A673 (cell line): ENCODE measurements at places on chromosomes 2 and 18. TPM values are rescaled to one million over a fixed set of nuclear protein-coding genes. Genes with fewer than 3 reads are reported as not detected.
A peak's percentile ranks its signal among the peaks of the same experiment; 100 is the strongest.

GRCh38 chr2:44713170-44713569, 228.3 kb upstream of the SIX3 start:
- no peak overlapping the region for H3K4me3 ChIP-seq
- H3K27me3 ChIP-seq: no peaks in the 10 kb centered on the region
- DNase-seq: no peak

- peaks cover 78% of the 10 kb centered on the region for H3K36me3 ChIP-seq
- no peak overlapping the region for H3K4me3 ChIP-seq
- H3K4me1 ChIP-seq: peaks cover 15% of the 10 kb centered on the region
- no peak overlapping the region for H3K27ac ChIP-seq
- DNase-seq: no peak
- H3K27me3 ChIP-seq: no peaks in the 10 kb centered on the region
Observed at GRCh38 chr2:54655046-54655809, 68.2 kb upstream of the EML6 start.

DNA sequence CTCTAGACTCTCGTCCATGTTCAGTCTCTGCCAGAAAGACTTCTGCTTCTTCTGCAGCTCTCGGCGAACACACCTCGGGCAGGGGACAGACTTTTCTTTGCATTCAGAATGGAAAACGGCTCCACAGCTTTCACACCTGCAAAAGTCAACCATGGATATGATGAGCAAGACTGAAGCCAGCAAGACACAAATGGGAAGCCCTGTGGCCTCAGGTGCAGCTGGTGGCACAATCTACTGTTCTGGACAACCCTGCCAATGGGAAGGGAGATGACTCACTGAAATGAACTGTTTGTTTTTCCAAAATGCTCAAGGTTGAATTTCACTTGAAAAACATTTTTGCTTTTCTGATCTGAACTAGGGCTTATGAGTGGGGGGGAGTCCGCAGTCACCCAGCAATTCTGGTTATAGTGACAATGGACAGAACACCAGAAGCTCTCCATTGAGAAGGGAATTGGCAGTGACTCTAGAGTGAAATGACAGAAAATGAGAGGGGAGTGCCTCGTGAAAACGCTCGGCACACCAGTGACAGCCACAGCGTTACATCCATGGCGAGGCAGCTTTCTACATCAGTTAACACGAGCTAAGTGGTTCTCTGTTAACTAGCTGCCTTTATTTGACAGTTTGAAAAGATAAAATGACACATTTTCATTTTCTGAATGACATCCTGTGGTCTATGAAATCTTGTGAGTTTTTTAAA, 58.8 kb upstream of the FZD5 start:
- no peaks in the 10 kb centered on the region for H3K4me1 ChIP-seq
- H3K27ac ChIP-seq: no peak overlapping the region
- H3K27me3 ChIP-seq: no peaks in the 10 kb centered on the region
- H3K36me3 ChIP-seq: no peaks in the 10 kb centered on the region
- DNase-seq: no peak

- no peaks in the 10 kb centered on the region for H3K36me3 ChIP-seq
- no peak for DNase-seq
- H3K4me1 ChIP-seq: no peaks in the 10 kb centered on the region
Observed at GRCh38 chr2:233105156-233105895, 45.2 kb downstream of the INPP5D start.

DNA sequence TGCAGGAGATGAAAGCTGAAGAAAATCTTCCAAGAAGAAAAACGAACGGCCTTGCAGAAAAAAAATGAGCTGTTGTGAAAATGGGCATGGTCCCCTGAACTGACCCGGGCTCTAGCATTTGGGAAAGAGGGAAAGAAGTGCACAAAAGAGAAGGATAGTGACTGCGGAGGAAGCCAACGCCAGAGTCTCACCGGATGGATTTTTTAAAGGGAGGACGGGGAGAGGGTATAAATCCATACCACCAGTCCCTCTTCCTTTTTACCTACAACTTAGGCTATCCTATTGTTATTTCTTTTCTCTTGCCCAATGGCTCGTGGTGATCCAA, 601 bp downstream of the WDR35 start:
- H3K4me3 ChIP-seq: peak overlapping the region; percentile 69
- H3K36me3 ChIP-seq: no peaks in the 10 kb centered on the region
- no peaks in the 10 kb centered on the region for H3K27me3 ChIP-seq
- peaks cover 8% of the 10 kb centered on the region for H3K4me1 ChIP-seq
- H3K27ac ChIP-seq: peak overlapping the region; percentile 60

- H3K4me1 ChIP-seq: no peaks in the 10 kb centered on the region
- no peaks in the 10 kb centered on the region for H3K27me3 ChIP-seq
- no peak overlapping the region for H3K27ac ChIP-seq
- DNase-seq: peak; percentile 80
- no peak overlapping the region for H3K4me3 ChIP-seq
Observed at GRCh38 chr18:65439188-65439587, 311.6 kb upstream of the CDH7 start.

DNA sequence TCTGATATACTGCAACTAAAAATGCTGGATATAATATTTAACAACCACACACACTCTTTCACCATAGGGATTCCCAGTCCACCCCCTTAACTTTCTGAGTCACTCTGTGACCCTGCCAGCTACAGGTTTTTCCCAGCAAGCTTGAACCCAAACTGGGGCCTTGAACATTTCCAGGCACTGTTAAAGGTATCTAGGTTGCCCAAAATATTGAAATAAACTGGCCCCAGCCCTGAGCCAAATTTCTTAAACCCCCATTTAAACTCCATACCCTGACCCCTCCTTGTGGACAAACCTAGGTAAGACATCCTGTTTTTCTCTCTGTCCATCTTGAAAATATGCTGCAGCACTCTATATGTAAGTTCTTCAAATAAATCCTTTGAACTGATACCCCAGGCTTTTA, 19.7 kb upstream of the DCTN1 start:
- H3K36me3 ChIP-seq: no peaks in the 10 kb centered on the region
- DNase-seq: peak; percentile 44
- no peak overlapping the region for H3K27ac ChIP-seq
- no peaks in the 10 kb centered on the region for H3K4me1 ChIP-seq
- no peaks in the 10 kb centered on the region for H3K27me3 ChIP-seq

DNA sequence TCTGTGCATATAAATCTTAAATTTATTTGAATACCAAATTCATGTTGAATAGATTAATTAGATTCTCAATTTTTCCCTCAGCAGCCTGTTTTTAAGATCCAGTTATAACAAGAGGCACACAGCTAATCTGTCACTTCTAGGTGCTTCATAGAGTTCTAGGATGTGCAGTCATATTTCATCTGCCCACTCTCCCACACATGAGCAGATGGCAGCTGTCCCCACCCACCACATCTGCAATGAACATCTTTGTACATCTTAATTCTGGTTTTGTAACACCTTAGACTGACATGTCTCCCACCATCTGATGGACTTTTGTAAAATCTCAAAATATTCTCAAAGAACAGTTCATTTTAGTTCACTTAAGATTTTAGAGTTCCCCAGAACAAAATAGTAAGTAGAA, 250.8 kb upstream of the ST6GAL2 start:
- no peaks in the 10 kb centered on the region for H3K4me1 ChIP-seq
- DNase-seq: no peak
- no peak overlapping the region for H3K4me3 ChIP-seq
- H3K27ac ChIP-seq: no peak overlapping the region

GRCh38 chr18:10265560-10266333, 188.7 kb upstream of the APCDD1 start:
- H3K27me3 ChIP-seq: no peaks in the 10 kb centered on the region
- no peak for DNase-seq
- no peaks in the 10 kb centered on the region for H3K4me1 ChIP-seq
- H3K27ac ChIP-seq: no peak overlapping the region
- H3K4me3 ChIP-seq: no peak overlapping the region

GRCh38 chr18:50143886-50144285, 51.1 kb downstream of the MYO5B start:
- no peak overlapping the region for H3K27ac ChIP-seq
- H3K36me3 ChIP-seq: no peaks in the 10 kb centered on the region
- no peak overlapping the region for H3K4me3 ChIP-seq
- H3K4me1 ChIP-seq: no peaks in the 10 kb centered on the region
- H3K27me3 ChIP-seq: peaks cover 59% of the 10 kb centered on the region

- peaks cover 7% of the 10 kb centered on the region for H3K36me3 ChIP-seq
- no peak overlapping the region for H3K27ac ChIP-seq
- no peaks in the 10 kb centered on the region for H3K27me3 ChIP-seq
- H3K4me3 ChIP-seq: no peak overlapping the region
Observed at GRCh38 chr2:24945907-24946306, 25.8 kb downstream of the DNAJC27 start.

- H3K36me3 ChIP-seq: no peaks in the 10 kb centered on the region
- H3K4me1 ChIP-seq: no peaks in the 10 kb centered on the region
- H3K27me3 ChIP-seq: no peaks in the 10 kb centered on the region
- no peak overlapping the region for H3K4me3 ChIP-seq
- DNase-seq: no peak
Observed at GRCh38 chr2:209821806-209822205, 50.2 kb downstream of the UNC80 start.

DNA sequence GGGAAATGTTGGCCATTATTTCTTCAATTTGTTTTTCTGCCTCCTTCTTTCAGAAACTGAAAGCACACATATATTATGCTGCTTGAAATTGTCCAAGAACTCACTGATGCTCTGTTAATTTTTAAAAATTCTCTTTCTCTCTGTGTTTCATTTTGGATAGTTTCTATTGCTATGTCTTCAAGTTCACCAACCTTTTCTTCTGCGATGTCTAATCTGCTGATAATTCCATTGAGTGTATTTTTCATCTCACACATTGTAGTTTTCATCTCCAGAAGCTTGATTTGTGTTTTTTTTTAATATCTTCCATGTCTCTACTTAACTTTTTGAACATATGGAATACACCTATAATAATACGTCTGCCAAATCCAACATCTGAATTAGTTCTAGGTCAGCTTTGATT, 98.1 kb upstream of the TGFA start:
- no peaks in the 10 kb centered on the region for H3K4me1 ChIP-seq
- no peak overlapping the region for H3K4me3 ChIP-seq
- no peak for DNase-seq
- no peak overlapping the region for H3K27ac ChIP-seq

GRCh38 chr2:66565291-66565690, 130.4 kb downstream of the MEIS1 start:
- peaks cover 82% of the 10 kb centered on the region for H3K4me1 ChIP-seq
- DNase-seq: peak; percentile 45
- H3K4me3 ChIP-seq: no peak overlapping the region
- H3K36me3 ChIP-seq: peaks cover 25% of the 10 kb centered on the region
- no peak overlapping the region for H3K27ac ChIP-seq

- H3K36me3 ChIP-seq: no peaks in the 10 kb centered on the region
- H3K4me1 ChIP-seq: peaks cover 26% of the 10 kb centered on the region
- no peaks in the 10 kb centered on the region for H3K27me3 ChIP-seq
- no peak overlapping the region for H3K27ac ChIP-seq
- H3K4me3 ChIP-seq: no peak overlapping the region
Observed at GRCh38 chr2:98484652-98485452, 40.2 kb downstream of the INPP4A start.

DNA sequence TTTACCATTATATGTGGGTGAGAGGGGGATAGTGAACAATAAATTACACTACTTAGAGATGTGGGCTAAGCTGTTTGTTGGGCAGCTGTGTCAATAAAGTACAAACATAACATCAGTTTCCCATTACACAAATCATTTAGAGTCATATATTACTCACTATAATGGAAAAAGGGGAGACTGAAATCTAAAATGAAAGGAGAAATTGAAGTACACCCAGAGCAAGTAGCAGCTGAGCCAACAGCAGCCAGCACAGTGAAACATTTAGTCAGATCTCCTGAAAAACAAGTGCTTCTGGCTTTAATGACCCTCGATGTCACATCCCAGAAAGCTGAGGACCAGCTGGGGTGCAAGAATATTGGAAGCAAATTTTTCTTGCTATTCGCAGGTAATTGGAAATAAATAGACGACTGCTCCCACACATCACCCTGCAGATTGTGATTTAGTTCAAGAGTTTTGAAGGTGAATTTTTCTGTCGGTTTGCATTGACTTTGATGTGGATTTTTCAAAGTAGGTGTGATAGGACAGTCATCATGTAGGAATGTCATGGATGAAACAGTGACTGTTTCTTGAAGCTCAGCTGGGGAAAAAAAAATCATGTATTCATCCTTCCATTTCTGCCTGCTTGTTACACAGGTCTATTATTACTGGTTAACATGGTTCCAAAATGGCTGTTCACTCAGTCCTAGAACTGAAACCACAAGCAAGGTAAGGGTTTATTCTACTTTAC, 1607.3 kb upstream of the CELF4 start:
- H3K27me3 ChIP-seq: no peaks in the 10 kb centered on the region
- H3K4me1 ChIP-seq: no peaks in the 10 kb centered on the region
- no peak for DNase-seq
- H3K4me3 ChIP-seq: no peak overlapping the region
- no peaks in the 10 kb centered on the region for H3K36me3 ChIP-seq

- H3K27ac ChIP-seq: no peak overlapping the region
- no peaks in the 10 kb centered on the region for H3K4me1 ChIP-seq
- peak; percentile 69 for DNase-seq
- peaks cover 76% of the 10 kb centered on the region for H3K27me3 ChIP-seq
Observed at GRCh38 chr18:5630057-5630899, 86.5 kb upstream of the EPB41L3 start.

DNA sequence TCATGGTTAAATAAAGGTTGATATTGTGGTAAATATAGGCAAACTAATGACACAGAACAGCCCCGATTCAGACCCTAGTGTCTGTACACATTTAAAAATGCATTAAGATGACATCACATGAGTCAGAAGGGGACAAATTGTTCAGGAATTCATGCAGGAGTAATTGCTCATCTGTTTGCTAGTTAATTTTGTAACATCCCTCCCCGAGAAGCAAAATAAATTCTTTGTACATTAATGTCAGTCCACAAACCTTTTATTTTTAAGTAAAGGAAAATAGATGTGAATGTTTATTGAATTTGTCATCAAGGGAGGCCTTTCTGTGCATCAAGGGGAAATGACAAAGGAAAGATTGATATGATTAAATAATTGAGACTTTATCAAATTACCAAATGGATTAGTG, 69.9 kb downstream of the SH3BP4 start:
- no peak overlapping the region for H3K27ac ChIP-seq
- peaks cover 3% of the 10 kb centered on the region for H3K4me1 ChIP-seq
- peak; percentile 29 for DNase-seq
- H3K4me3 ChIP-seq: no peak overlapping the region

DNA sequence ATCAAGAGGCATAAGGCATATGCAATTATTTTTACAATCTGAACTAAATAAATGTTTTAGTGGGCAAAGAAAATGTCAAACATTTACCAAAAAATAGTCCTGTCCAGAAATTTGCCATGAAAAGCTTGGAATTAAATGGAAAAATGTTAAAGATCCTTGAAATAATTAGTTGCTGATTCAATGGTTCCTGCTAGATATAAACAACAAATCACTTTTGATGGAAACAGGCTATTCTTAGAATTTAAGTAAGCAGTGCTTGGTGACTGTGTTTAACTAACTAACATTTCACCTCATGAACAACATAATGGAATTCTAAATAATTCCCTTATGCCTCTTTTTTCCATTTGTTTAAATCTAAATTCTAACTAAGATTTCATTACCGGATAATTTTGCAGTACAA, 3.9 kb downstream of the RND3 start:
- no peaks in the 10 kb centered on the region for H3K36me3 ChIP-seq
- no peaks in the 10 kb centered on the region for H3K27me3 ChIP-seq
- no peak for DNase-seq
- H3K27ac ChIP-seq: no peak overlapping the region
- no peak overlapping the region for H3K4me3 ChIP-seq

GRCh38 chr2:200498402-200499162, 11.3 kb downstream of the KCTD18 start:
- H3K27ac ChIP-seq: no peak overlapping the region
- H3K36me3 ChIP-seq: peaks cover 23% of the 10 kb centered on the region
- no peaks in the 10 kb centered on the region for H3K4me1 ChIP-seq
- peak; percentile 11 for DNase-seq
- no peaks in the 10 kb centered on the region for H3K27me3 ChIP-seq
- H3K4me3 ChIP-seq: no peak overlapping the region

The ACTG2 gene
- total RNA-seq: 0.59 and 2.7 TPM in 2 replicates

The LONRF2 gene
- total RNA-seq: 3.5 and 3.8 TPM in 2 replicates

The RBM44 gene
- 0.95 and 1.4 TPM in 2 replicates for total RNA-seq

The ANKRD62 gene
- not detected in 2 replicates for total RNA-seq

The EPB41L3 gene
- total RNA-seq: 0.20 and 0.86 TPM in 2 replicates

The GKN2 gene
- total RNA-seq: not detected in 2 replicates

The ALLC gene
- total RNA-seq: not detected in 2 replicates
